ENCODE measurements at places on chromosomes 4 and X.

GRCh38 chr4:154471526-154472331 lies 19.9 kb downstream of the DCHS2 start:
- no peak for DNase-seq

DNA sequence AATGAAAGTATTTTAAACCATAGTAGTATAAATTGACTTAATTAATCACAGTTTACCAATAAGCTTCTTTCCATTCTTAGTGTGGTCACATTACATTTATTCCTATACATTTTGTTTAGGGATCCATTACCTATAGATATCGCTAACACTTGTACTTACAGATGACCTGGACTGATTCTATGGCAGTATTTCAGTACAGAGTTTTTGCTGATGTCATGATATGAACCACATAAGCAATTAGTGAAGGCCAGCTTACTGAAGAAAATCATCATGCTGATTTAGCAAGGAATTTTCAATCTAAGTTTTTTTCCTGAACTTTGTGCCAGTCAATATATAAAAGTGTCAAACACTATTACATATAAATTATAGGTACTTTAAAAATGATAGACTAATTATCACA lies 113.4 kb upstream of the HPGD start:
- no peak for DNase-seq

DNA sequence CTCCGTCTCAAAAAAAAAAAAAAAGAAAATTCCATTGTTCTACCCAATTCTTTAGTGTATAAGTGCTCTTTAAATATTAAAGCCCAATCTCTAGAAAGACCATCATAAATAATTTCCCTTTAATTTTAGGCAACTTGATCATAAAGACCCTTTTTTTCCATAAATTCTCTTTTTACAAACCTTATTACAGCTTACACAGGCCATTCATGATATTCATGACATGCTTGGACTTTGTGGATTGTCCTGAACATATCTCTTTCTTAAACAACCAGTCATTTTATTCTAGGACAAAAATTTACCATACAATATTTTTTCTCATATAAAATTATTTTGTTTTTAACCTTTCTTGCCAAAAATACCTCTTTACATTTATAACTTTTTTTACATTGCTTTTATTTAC lies 30.5 kb downstream of the TLR8 start:
- DNase-seq, result no peak

DNA sequence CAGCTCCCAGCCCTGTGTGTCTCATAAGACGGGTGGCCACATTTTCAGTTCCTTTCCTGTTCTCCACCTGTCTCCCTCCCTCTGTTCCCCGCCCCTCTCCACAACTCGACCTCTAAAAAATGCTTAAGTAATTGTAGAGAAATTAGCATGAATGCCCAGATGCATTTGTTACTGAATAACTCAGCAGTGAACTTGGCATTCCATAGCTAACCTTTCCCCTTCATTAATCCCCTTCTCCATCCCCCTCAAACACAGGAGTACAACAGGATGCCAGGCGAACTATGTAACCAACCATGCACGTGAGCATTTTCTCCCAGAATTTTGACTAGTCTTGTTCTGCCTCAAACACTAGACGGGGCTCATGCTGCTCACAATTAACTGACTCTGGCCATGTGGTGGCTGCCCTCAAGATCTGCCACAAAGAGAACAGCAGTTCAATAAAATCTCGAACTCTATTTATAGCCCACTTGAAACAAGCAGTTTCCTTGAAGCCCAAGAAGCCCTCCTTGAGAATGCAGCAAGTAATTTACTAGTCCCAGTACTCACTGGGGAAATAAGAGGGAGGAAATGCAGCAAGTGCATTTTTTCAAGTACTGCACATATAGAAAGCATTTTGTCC lies 351.2 kb downstream of the ARHGAP24 start:
- DNase-seq, result peak; percentile 60

GRCh38 chr4:151430740-151431457 lies 21.9 kb downstream of the FHIP1A start:
- no peak for DNase-seq

GRCh38 chr4:177308125-177308524 lies 1.5 kb upstream of the NEIL3 start:
- DNase-seq, result no peak

GRCh38 chrX:49309401-49309981 lies 6.0 kb downstream of the GAGE10 start:
- DNase-seq, result no peak

DNA sequence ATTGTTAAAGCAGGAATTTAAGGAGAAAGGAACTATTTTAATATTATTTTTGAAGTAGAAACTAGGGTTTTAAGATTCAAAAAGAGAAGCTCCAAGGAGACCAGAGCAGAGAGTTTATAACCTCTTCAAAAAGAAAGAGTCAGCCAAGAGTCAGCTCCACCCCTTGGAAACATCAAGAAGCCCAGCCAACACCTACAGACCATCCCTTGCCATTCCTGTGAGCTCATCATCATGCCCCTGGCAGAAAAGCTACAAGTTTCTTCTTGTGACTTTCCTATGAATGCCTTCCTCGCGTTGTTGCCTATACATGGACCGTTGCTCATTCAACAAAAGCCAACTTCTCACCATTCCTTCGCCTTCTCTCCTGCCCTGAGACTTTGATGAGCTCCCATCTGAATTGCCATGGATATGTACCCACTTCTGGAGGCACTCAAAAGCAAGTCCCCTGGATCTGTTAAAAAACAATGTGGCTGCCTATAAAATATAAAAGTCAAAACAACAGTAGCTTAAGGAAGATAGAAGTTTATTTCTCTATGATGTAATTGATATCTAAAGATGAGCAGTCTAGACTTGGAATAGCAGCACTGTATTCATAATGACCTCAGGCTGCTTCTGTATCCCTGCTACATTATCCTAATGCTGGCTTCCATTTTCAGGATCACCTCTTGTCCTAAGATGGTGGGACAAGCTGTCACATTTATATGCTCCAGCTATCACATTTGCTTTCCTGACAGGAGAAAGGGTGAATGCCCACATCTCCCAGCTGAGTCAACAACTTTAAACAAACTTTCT lies 20.3 kb downstream of the PLRG1 start:
- DNase-seq, result no peak

DNA sequence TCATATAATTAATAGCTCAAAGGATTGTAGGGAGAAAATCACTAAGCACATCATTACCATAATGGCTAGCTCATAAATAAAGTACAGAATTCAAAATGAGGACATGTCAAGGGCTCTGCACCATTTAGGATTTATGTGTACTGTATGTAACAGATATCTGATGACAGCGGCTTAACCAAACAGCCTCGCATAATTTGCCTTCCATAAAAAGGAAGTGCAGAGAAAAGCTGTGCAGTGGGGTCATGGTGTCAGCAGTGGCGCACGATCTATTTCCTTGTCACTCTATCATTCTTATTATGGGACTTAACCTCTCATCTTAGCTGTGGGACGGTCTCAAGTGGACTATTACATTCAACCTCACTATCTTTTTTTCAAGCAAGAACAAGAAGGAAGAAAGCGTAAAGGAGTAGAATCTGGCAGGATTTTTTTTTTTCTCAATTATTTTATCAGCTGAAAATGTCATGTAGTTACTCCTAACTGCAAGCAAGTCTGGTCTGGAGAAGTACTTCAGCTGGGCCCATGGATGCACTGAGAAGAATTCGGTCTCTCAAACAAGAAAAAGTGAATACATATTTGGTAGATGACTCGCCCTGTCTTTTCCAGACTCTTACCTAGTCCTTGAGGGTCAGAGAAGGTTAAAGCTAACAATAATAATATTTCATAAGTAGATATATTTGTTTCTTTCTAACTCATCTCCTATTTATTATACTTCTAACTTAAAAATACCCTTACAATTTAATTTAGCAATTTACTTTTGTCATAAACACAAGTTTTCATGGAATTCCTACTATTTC lies 94.6 kb downstream of the COX18 start:
- no peak for DNase-seq

GRCh38 chr4:7463566-7464258 lies 29.0 kb upstream of the PSAPL1 start:
- DNase-seq, result peak; percentile 86

- no peak for DNase-seq
Observed at GRCh38 chr4:76494243-76494642, 59.2 kb downstream of the SHROOM3 start.

GRCh38 chr4:3492741-3493719 lies 29.9 kb downstream of the DOK7 start:
- DNase-seq, result no peak

DNA sequence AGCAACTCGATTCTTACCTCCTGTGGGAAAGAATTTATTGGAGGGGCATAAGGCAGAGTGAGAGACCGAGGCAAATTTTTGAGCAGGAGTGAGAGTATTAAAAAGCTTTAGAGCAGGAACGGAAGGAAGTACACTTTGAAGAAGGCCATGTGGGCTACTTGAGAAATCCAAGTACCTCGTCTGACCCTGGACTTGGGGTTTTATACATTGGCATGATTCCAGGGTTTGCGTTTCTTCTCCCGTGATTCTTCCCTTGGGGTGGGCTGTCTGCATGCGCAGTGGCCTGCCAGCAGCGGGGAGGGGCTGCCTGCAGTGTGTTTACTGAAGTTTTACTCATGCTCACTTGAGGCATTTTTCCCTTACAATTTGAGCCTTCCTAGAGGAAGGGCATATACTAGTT lies 3.4 kb downstream of the GALNT7 start:
- DNase-seq, result peak; percentile 35

GRCh38 chrX:1914606-1915365 lies 299.9 kb downstream of the ASMT start:
- no peak for DNase-seq

DNA sequence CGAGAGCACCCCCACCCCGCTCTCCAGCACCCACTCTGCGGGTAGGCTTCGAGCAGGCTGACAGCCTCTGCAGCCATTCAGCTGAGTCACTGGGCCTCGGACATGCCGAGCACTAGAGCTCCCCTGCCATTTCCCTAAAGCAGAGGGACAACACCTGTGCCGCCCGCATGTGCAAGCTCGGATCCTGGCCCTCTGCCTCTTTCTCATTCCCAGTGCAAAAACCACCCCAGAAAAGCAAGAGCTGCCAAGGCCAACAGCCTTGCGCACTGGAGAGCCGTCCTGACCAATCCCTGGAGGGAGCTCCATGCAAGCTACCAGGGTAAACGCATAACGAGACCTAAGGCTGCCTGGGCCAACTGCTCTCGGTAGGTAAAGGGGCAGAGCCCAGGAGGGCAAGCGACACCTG lies 5.3 kb downstream of the HCFC1 start:
- no peak for DNase-seq

DNA sequence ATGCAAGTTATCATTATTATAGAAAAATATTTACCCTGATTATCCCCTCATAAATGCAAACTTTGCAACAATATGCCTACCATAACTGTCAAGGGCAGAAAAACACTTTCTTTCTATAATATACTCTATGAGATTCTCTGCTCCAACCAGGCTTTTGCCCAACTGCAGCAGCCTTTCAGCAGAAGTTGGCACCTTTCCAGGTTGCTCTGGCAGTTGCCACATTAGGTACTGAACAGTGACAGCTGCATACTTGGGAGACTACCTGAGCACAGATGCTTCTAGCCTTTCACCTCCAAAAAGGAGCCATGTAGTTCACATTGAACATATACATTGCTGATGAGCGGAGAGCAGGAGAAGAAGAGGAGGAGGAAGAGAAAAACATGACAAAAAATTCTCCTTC lies 69.5 kb upstream of the BRWD3 start:
- DNase-seq, result no peak

GRCh38 chr4:82247171-82247570 lies 126.6 kb downstream of the HNRNPD start:
- no peak for DNase-seq

DNA sequence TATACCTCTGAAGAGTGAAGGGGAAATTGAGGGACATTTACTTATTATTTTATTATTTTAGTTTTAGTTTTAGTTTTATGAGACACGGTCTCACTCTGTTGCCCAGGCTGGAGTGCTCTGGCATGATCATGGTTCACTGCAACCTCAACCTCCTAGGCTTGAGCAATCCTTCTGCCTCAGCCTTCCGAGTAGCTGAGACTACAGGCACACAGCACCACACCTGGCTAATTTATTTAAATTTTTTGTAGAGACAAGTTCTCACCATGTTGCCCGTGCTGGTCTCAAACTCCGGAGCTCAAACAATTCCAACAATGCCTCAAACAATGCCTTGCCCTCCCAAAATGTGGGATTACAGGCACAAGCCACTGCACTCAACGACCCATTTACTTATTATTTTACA lies 68.4 kb upstream of the BMP2K start:
- DNase-seq, result no peak

GRCh38 chrX:111181951-111182350 lies 86.0 kb downstream of the PAK3 start:
- DNase-seq, result peak; percentile 19

- DNase-seq, result no peak
Observed at GRCh38 chr4:17688011-17688441, 73.6 kb downstream of the MED28 start.

DNA sequence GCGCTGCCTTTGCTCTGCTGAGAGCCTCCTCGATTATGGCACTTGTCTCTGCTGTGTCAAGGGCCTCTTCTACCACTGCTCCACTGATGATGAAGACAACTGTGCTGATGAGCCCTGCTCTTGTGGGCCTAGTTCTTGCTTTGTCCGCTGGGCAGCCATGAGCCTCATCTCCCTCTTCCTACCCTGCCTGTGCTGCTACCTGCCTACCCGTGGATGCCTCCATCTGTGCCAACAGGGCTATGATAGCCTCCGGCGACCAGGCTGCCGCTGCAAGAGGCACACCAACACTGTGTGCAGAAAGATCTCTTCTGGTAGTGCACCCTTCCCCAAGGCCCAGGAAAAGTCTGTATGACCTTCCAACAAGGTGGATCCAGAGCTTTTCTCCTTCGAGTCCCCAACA lies 106.8 kb upstream of the VAMP7 start:
- no peak for DNase-seq

- DNase-seq, result no peak
Observed at GRCh38 chrX:34848281-34848680, 94.3 kb upstream of the FAM47B start.

GRCh38 chr4:22824091-22824490 lies 131.4 kb downstream of the GBA3 start:
- no peak for DNase-seq

- no peak for DNase-seq
Observed at GRCh38 chr4:67393699-67394281, 151.5 kb downstream of the CENPC start.

DNA sequence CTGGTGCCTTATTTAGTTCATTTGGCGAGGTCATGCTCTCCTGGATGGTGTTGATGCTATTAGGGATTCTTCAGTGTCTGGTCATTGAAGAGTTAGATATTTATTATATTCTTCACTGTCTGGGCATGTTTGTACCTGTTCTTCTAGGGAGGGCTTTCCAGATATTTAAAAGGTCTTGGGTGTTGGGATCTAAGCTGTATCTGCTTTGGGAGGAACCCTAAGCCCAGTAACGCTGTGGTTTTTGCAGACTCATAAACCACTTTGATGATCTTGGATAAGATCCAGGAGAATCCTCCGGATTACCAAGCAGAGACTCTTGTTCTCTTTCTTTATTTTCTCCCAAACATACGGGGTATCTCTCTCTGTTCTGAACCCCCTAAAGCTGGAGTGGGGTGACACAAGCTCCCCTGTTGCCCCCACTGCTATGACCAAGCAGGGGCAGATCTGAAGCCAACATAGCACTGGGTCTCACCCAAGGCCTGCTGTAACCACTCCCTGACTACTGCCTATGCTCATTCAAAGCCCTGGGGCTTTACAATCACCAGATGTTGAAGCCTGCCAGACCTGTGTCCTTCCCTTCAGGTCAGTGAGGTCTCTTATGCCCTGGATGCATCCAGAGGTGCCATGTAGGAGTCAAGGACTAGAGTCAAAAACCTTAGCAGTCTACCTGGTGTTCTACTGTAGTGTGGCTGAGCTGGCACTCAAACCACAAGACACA lies 187.6 kb downstream of the GUCY2F start:
- no peak for DNase-seq

Data from left hindlimb (tissue), 1 donor.